ENCODE measurements at places on chromosomes 1 and 21.

GRCh38 chr21:33767236-33767635 is 124.9 kb downstream of the ITSN1 start:
- no peak for DNase-seq

GRCh38 chr1:205711105-205712048 is 31.1 kb upstream of the SLC45A3 start:
- DNase-seq, result peak; percentile 25

DNA sequence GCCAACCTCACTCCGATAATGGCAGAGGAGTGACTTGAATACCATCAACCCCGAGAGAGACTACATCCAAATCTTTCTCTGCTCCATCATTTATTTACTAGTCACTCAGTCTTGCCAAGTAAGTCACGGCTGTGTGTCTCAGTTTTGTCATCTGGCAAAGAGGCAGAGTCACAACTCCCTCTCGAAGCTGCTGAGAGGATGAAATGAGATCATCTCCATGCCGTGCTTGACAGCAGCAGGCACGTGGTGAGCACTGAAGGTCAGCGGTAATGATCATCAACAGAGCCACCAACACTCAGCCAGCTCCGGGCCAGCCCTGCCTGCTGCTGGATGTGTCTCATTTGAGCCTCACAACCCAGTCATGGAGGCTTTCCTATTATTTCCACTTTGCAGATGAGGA is 19.9 kb downstream of the ALDH4A1 start:
- no peak for DNase-seq

DNA sequence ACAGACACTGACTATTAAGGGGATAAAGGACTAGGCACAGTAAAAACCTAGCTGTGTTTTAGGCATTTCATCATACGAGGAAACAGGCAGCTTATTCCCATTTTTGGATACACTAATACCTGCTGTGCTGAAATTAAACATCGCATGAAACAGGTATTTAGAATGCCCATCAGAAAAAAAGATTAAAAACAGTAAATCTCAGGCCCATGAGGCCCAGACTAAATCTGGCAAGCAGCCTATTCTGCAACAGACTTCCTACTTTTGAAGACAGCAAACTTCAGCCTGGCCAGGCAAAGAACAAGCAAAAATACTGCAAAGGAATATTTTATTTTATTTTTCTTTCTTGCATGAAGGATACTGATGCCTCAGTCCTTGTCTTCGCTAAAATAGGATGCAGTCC is 240.2 kb downstream of the LMO4 start:
- no peak for DNase-seq

Measured in stimulated activated CD4-positive, alpha-beta T cell treated with anti-CD3 and anti-CD28 coated beads, Interleukin-12 subunit alpha, Interleukin-12 subunit beta, amount 100 ng/mL, for 4 hours (primary cell).